Calu3 (cell line): ENCODE measurements at places on chromosomes 2 and 18.

GRCh38 chr18:48929941-48930713, 20.6 kb downstream of the SMAD7 start:
- DNase-seq = peak; percentile 59

DNA sequence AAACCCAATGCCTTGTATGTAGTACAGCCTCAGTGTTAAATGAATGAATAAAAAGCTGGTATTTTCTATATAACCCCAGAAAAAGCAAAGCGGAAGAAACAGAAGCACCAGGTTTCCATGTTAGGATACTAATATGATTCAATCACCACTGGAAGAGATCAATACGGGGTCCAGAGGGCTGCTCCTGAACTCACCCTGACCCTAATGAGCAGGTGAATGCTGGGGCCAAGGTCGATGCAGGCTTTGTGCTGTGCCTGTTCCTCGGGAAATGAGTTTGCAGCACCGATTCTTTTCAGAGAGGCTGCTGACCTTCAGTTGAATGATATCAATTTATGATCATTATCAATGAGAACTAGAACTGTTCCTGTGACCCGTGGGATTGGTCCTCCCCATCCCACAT, 228.5 kb downstream of the CDCA7 start:
- DNase-seq = no peak

DNA sequence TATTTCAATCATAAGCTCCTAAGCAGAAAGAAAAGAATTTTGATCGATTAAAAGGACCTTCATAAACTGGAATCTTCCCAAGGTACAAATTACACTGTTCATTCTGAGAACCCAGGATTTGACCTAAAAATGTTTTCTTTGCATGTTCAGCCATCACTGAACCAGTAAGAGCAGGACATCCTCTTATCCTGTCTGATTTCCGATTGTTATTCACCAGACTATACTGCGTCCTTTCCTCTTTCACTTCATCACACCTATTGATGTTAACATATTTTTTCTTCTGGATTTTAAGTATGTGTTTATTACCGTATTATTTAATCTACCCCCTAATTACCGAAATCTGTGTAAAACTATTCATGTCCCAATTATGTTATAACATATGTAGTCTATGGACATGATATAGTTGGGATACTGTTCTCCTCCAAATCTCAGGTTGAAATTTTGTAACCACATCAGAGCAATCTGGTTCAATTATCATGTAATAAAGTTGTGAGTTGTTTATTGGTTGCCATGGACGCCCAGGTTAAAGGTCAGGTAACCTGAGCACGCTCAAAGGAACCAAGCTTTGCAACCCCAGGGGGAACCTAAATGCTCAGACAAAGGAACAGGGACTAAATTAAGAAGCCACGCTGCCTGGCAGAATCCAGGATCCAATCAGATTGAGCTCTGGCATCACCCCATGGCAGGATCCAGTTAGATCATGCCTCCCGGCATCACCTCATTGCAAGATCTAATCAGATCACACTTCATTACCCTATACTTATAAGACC, 11.6 kb upstream of the TBC1D8 start:
- peak; percentile 11 for DNase-seq

GRCh38 chr2:47303341-47304148, 99.4 kb upstream of the MSH2 start:
- DNase-seq = no peak

DNA sequence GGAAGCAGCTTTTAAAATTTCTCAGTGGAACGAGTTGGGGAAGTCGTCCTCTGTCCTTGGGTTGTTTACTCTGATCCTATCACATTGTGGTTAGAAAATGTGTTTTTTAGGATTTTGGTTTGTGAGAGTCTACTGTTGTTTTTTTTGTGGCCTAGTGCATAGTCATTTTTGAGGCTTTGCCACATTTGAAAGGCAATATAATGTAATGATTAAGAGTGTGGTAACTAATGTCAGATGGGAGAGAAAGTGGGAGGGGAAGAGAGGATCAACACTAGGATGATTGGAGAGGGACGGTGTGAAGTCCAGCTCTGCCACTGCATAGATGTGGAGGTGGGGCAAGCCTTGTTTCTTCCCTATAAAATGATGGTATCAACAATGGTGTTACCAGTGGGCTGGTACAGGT, 8.5 kb downstream of the SP140L start:
- DNase-seq = no peak

- no peak for DNase-seq
These were observed 358.1 kb upstream of the SYT4 start for GRCh38 chr18:43635397-43635796.

DNA sequence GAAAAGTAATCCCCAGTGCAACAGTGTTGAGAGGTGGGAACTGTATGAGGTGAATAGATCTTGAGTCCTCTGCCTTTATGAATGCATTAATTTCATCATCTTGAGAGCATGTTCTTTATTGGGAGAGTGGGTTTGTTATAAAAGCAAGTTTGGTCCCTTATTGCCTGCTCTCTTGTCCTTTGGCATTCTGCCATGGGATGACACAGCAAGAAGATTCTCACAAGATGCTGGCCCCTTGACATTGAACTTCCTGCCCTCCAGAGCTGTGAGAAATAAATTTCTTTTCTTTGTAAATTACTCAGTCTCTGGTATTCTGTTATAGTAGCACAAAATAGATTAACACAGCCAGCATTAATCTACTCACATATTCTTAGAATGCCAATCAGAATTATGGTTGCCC, 108.6 kb downstream of the EHBP1 start:
- no peak for DNase-seq

DNA sequence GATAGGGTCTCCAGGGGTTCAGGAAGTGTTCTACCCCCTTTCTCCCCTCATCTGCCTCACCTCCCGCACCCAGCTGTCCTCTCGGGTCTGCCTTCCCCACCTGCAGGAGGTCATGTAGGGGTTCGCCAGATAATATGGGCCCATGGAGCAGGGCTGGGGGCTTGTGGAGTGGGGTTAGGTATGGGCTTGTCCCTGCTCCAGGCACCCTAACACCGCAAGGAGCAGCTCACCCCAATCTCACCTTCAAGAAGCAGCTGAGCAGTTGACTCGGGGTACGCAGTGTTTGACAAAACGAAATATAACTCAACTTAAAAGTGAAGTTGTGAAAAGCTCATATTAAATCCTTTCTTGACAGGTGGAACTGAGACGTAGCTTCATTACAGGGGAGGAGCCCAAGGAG, 99.6 kb downstream of the CTIF start:
- DNase-seq = no peak

GRCh38 chr2:9488583-9489547, 14.5 kb downstream of the IAH1 start:
- DNase-seq = no peak

DNA sequence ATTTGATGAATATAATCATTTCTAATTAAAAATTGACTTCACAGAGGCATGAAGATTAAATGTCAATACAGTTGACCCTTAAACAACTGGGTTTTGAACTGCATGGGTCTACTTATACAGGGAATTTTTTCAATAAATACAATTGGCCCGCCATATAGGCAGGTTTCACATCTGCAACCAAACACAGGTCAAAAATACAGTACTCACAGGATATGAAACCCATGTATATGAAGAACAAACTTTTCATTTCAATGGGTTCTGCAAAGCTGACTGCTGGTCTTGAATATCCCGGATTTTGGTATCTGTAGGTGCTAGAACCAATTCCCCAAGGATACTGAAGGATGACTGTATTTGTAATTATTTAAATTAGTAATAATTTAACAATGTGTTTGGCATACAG, 555.6 kb downstream of the EPHA4 start:
- DNase-seq = no peak

- no peak for DNase-seq
These were observed 94.6 kb downstream of the NYAP2 start for GRCh38 chr2:225494100-225494459.
